ENCODE measurements at places on chromosomes 7 and 10.

- no peak for DNase-seq
- H3K4me1 ChIP-seq = peaks cover 36% of the 10 kb centered on the region
- H3K27ac ChIP-seq = no peak overlapping the region
- no peaks in the 10 kb centered on the region for H3K36me3 ChIP-seq
- H3K4me3 ChIP-seq = no peak overlapping the region
- H3K27me3 ChIP-seq = no peaks in the 10 kb centered on the region
Measured at GRCh38 chr10:124644236-124644635, 99.9 kb downstream of the FAM53B start.

GRCh38 chr7:2376351-2377154 lies 21.9 kb downstream of the EIF3B start:
- no peak overlapping the region for H3K4me3 ChIP-seq
- no peaks in the 10 kb centered on the region for H3K27me3 ChIP-seq
- DNase-seq = no peak
- H3K36me3 ChIP-seq = peaks cover 88% of the 10 kb centered on the region

GRCh38 chr7:152881893-152882292 lies 122.3 kb downstream of the ACTR3B start:
- H3K27me3 ChIP-seq = no peaks in the 10 kb centered on the region
- no peaks in the 10 kb centered on the region for H3K36me3 ChIP-seq
- no peaks in the 10 kb centered on the region for H3K4me1 ChIP-seq
- H3K4me3 ChIP-seq = no peak overlapping the region

DNA sequence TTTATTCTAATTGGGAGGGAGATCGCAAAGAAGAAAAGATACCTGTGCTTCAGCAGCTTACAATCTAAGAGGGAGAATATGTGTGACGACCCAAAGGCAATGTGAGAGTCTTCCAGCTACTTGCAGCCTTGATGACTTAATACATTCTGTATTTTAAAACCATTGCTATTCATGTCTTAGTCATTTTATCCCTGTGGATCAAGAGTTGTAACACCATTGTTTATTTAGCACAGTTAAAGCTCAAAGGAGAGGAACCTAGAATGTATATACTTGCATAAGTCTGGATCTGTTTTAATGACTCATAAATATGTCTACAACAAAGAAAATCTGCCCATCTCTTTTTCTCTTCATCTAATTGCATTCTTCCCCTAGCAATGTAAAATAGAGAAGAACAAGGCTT lies 117.9 kb upstream of the DLX6 start:
- no peak overlapping the region for H3K4me3 ChIP-seq
- no peaks in the 10 kb centered on the region for H3K27me3 ChIP-seq
- H3K4me1 ChIP-seq = peaks cover 9% of the 10 kb centered on the region
